ENCODE measurements at places on chromosomes 2 and 18.

GRCh38 chr2:232551250-232551638 is 755 bp downstream of the EIF4E2 start:
- DNase-seq, result no peak

GRCh38 chr18:67266246-67267237 is 250.0 kb downstream of the DSEL start:
- peak; percentile 3 for DNase-seq

DNA sequence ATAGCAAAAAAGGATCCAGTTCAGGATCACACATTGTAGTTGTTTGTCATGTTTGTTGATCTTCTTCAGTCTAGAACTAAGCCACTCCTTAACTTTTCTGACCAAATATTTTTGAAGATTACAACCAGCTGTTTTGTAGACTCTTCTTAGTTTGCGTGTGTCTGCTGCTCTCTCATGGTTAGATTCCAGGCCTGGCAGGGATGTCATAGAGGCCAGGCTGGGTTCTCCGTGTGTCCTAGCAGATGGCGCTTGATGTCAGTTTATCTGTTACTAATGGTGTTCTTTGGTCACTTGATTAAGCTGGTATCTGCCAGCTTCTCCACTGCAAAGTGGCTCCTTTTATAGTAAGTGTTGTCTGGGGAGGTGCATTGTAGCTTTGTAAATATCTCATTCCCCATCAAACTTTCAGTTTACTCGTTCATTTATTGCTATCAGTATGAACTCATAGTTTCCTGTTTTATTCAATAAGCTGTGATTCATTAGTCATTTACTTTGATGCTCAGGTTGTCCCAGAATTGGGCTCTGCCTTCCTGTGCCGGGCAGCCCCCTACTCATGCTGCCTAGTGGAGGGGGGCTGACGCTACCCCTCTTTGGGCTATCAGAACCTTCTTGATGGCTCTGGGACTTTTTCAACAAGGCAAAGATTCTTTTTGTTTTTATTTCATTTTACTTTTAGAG is 42.1 kb downstream of the GRHL1 start:
- DNase-seq, result no peak

DNA sequence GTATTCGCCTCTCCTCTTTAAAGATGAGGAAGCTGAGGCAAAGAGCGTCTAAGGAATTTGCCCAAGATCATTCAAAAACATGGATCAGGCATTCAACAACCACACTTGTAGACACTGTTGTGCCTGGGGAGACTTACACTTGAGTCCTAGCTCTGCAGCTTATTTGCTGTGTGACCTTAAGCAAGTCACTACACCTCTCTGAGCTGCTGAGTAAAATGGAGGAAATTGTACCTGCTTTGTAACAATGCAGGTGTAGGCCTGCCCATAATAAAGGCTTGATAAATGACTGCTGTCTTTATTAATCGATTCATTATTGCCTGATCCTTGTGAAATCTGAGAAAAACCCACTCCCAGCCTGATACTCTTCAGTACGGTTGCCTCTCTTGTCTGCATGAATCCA is 30.8 kb downstream of the EN1 start:
- no peak for DNase-seq

- DNase-seq, result no peak
Measured at GRCh38 chr2:15720561-15721307, 129.1 kb downstream of the DDX1 start.

DNA sequence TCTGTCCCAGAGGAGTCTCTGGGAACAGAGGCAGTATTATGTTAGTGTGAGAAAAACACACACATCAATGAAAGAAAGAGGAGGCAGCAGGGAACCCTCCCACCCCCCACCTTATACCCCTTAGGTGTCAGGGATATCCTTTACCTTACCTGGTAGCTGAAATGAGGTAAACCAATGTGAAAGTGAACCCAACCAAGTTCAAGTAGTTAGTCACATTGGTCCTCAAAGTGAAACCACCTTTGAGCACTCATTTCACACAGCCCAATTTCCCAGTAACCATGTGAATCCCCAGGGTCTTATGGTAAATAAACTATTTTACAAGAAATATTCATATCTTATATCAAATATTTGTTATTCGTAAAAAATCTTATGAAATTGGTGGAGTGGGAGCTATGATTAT is 377.8 kb downstream of the LRATD1 start:
- DNase-seq, result no peak

- DNase-seq, result no peak
Measured at GRCh38 chr2:44692821-44693220, 248.7 kb upstream of the SIX3 start.

GRCh38 chr2:231887756-231888155 is 38.4 kb downstream of the NPPC start:
- no peak for DNase-seq

DNA sequence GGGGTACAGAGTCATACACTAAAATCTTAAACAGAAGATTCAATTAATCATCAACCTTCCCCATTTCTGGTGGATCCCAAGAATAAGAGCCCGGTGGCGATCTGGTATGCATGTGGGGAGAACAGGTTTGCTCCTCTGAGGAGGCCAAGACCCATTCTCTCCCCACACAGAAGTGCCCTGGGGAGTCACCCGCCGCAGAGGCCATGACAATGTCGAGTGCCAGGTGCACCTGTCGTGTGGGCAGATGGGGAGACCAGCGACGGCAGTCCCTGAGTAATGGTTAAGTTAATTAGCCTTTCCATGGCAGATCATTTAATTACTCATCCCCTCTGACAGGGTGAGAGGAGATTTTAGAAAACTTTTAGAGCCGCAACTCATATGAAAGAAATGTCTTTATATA is 345.0 kb downstream of the NCKAP5 start:
- DNase-seq, result no peak

DNA sequence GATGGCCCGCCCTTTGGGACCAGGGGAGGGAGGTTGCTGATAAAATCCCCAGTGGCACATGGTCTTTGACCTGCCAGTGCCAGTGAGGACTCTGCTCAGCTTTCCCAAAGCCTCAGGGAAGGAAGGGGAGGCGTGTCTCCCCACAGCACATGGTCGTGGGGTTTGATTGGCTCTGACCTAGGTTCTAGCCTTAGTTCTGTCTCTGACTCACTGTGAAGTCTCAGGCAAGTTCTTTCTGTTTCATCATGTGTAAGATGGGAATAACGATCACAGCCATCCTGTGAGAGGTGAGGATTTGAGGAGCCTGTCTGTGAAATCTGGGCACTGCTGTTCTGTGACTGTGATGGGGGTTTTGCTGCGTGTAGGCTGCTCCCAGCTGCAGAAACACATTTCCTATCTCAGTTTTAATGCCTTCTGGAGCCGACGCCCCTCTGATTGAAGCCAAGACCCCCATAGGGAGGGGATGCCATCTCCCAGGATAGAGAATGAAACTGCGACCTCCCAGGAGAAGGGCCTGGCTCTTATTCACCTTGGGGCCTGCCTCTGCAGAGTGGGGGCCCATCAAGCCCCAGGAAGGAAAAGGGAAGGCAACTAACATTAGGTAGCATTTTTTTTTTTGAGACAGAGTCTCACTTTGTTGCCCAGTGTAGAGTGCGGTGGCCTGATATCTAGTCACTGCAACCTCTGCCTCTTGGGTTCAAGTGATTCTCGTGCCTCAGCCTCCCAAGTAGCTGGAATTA is 84.0 kb downstream of the DDX1 start:
- DNase-seq, result no peak

- DNase-seq, result no peak
Measured at GRCh38 chr2:178946494-178946893, 103.4 kb downstream of the CCDC141 start.

DNA sequence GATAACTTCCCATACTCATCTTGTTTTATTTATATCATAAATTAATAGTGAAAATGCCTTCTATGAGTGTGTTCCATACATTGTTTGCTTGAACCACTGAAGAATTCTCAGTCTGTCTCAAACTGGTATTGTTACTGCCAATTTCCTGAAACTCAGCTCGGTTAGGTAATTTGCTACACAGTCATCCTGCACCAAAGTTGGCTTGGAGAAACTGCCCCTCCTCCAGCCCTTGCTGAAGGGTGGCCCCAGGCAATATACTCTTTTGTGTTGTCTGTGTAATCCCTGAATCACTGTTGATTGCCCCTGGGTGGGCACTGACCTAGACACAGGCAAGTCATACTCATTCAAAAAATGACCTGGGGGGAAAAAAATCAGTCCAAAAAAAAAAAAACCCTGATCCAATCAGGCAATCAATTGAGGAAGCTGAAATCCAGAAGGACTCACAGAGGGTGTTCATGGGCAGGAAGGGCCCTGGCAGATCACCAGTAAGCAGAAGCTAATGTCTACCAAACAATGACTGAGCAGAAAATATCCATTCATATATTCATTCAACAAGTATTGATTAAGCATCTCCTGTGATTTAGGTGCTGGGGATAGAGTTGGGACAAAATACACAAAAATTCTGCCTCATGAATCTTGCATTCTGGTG is 3.8 kb upstream of the SESTD1 start:
- no peak for DNase-seq

DNA sequence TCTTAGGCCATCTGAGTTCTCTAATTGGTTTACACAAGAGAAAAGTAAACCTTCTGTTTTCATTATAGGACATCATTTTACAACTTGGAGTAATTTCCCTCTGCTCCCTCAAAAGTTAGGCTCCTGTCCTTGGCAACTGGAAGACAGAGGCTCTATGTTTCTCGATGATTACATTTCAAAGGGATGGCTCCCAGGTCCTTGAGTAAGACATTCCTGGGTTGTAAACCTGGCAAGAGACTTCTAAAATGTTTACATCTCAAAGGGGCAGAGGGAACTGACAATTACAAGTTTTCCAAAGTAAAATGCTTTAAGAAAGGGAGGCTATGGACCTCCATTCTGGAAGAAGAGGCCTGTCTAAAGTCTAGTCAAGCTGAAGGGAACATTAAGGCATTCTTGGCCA is 268.3 kb upstream of the REG3G start:
- DNase-seq, result no peak

GRCh38 chr18:5107988-5108387 is 89.1 kb downstream of the AKAIN1 start:
- DNase-seq, result no peak

DNA sequence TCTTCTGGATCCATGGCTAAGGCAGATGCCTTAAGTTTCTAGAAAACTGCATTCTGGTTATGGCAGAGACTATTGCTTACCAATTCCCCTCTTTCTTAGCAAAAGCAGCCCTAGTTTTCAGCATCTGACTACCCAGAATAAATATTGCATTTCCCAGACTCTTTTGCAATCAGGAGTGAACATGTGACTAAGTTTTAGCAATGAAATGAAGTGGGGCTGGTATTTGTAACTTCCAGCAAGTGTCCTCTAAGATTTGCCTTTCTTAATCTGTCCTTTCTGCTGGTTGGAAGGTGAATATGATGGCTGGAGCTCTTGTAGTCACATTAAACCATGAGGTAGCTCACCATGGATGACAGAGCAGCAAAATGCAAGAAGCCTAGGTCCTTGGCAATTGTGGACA is 132.9 kb upstream of the PKDCC start:
- DNase-seq, result no peak

DNA sequence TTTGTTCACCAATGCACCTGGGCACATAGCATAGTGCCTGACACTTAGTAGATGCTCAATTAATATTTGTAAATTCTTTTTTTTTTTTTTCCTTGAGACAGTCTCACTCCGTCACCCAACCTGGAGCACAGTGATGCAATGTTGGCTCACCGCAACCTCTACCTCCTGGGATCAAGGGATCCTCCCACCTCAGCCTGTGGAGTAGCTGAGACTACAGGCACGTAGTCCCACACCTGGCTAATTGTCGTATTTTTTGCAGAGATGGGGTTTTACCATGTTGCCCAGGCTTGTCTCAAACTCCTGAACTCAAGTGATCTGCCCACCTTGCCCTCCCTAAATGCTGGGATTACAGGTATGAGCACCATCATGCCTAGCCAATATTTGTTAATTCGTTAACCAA is 23.2 kb upstream of the LPIN2 start:
- no peak for DNase-seq

- no peak for DNase-seq
Measured at GRCh38 chr2:64491426-64491825, 32.7 kb upstream of the AFTPH start.

DNA sequence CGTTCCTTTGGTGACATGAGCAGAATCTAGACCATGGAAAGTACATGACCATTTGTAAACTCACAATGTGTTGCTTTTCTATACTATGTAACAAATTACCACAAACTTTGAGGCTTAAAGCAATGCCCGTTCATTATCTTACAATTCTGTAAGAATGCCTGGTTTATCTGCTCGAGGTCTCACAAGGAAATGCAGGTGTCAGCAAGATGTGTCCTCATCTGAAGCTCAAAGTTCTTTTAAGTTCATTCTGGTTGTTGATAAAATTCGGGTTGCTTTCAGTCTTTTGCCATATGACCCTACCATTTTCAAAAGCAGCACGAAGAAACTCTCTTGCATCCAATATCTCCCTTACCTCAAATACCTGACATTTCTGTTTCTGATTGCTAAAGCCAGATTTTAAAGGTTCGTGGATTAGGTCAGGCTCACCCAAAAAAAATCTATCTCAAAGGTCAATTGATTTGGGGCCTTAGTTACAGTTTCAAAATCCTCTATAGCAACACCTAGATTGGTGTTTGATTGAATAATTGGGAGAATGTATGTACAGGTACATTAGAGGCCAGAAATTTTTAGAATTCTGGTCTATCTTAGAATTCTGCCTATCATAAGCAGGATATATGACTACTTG is 125.9 kb downstream of the TMEM131 start:
- no peak for DNase-seq

GRCh38 chr2:148646231-148646559 is 1.6 kb downstream of the EPC2 start:
- no peak for DNase-seq

GRCh38 chr2:188870289-188870688 is 103.9 kb upstream of the COL3A1 start:
- peak; percentile 3 for DNase-seq

- DNase-seq, result no peak
Measured at GRCh38 chr2:36059691-36060090, 295.9 kb upstream of the CRIM1 start.

GRCh38 chr18:36448384-36449290 is 151.1 kb downstream of the FHOD3 start:
- no peak for DNase-seq

DNA sequence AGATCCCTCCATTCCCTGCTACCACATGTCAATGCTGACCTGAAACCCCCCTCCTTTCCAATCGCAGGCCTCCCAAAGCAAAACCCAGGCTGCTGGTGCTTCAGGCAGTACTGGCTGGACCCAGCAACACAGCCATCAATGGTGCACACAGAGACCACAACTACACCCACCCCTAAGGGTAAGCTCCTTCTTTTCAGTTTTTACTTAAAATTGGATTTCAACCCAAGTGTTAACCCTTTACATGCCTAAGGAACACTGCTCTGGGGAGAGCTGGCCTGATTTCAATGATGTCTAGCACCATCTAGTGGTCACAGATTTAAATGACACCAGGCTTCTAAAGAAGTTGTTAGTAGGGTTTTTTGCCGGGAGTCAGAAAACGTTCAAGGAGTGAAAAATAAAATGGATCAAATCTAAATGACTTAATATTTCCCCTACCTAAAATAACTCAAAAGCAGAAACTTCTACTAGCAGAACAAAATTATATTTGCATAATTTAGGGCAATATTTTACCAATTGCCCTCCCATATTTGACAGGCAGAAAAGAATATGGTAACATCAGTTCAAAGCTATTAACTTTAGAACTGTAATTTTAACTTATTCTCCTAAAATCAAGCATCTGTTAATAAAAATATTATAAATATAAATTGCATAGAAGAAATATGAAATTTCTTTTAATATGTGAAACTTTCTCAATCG is 24.6 kb downstream of the FECH start:
- DNase-seq, result no peak

All from amniotic stem cell (primary cell).